ENCODE measurements at places on chromosomes 7 and 10. TPM values are rescaled to one million over a fixed set of nuclear protein-coding genes. Genes with fewer than 3 reads are reported as not detected.
A peak's percentile ranks its signal among the peaks of the same experiment; 100 is the strongest.

The PDGFA gene
- 20.1 TPM for total RNA-seq

The MMRN2 gene
- total RNA-seq, result 1.5 TPM

The PVRIG gene
- not detected for total RNA-seq

The TFPI2 gene
- total RNA-seq, result not detected

The NUTM2E gene
- total RNA-seq, result 0.12 TPM

The CRTAC1 gene
- not detected for total RNA-seq

The TMEM196 gene
- not detected for total RNA-seq

The MCM7 gene
- 67.8 TPM for total RNA-seq

- no peak for DNase-seq
Measured at GRCh38 chr7:65475734-65476319, 102.2 kb downstream of the ZNF92 start.

GRCh38 chr7:156881679-156882078 is 11.3 kb downstream of the LMBR1 start:
- DNase-seq, result no peak

DNA sequence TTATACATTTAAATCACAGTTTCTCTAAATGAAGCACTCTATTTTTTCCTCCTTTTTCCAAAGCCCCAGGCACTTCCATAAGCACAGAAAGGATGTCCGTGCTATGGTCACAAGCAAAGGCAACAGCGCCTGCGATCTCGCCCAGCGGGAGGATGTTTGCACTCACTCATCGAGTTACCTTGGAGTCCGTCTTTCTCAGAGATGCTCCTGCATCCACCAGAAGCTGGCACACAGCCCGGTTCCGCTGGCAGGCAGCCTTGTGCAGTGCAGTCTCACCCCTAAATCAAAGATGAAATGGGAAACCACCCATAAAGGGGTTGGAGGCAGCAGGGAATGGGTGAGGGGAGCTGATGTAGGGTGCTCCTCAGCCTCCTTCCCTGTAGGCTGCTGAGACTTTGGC is 51.9 kb upstream of the PTN start:
- DNase-seq, result no peak

DNA sequence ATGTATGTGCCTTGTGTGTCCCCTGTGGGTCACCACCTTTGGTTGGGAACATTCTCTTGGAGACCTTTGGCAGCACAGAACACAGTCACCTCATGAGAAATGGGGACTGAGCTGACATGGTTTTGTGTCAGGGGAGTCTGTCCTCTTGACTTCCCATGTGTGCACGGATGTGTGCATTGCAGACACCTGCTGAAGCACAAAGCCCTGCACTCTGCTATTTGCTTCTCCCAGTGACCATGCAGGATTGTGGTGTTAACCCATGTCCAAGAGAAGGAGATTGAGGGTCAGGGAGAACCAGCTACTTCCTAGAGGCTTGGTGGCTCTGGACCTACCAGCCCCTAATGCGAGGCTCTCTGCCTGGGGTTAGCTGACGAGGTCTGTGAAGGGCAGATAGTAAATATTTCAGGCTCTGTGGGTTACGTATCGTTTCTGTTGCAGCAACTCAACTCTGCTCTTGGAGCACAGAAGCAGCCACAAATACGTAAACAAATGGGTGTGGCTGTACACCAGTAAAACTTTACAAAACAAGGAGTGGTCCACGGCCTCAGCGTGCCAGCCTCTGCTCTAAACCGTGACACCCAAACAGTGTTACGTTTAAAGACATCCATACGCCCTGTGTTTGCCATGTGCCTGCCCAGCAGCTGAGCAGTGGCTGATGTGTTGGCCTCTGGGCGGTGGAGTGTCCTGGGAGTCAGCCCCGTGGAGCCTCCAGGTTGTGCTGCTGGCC is 51.7 kb downstream of the ADCY1 start:
- DNase-seq, result no peak

DNA sequence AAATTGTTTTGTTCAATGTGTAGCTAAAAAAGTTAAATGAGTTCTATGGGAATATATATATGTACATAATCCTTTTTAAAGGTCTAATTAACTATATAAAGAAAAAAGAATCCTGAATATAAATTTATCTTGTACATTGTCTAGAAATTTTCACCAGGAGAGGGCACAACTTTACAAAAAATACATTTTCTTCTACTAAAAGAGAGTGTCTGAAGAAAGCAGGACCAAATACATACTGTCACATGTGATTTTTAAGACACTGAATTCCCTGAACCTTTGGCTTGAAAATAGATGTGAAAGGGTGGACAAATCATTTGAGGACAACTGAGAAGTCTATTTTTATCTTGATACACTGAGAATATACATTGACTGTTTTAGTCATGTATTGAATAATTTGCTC is 204.3 kb downstream of the DGKB start:
- no peak for DNase-seq

DNA sequence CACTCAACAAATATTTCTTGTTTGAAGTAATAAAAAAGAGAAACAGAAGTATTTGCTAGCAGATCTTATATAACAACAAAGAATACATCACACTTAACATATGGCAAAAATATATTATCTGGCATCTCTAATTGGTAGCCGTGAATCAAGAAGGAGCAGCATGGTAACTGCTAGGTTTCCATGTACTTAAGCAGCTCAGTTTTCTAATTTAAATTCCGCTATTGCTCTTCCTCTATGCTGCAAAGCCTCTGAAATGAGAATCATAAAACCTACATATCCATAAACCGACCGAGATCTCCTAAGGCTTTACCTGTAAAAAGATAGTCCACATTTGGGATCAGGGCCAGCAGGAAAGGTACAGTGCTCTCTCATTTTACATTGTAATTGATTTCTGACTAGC is 76.6 kb upstream of the PTPRZ1 start:
- no peak for DNase-seq

GRCh38 chr7:37336259-37336658 is 112.4 kb downstream of the ELMO1 start:
- DNase-seq, result no peak

DNA sequence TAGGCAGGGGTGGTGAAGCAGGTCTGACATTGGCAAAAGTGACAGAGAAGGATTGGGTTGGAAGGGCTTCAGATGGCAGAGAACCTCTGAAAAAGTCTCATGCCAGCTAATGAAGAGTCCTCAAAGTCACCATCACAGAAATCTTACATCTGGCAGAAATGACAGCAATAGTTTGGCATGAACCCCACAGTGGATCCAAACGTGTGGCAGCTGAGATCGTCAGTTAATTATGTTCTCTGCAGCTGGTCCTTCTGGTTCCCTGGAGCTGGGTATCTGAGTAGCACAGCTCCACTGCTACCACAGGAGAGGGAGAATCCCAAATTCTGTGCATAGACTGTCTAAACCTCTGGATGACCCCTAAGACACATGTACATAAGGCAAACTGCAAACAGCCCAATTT is 73.4 kb downstream of the ALOX5 start:
- no peak for DNase-seq

DNA sequence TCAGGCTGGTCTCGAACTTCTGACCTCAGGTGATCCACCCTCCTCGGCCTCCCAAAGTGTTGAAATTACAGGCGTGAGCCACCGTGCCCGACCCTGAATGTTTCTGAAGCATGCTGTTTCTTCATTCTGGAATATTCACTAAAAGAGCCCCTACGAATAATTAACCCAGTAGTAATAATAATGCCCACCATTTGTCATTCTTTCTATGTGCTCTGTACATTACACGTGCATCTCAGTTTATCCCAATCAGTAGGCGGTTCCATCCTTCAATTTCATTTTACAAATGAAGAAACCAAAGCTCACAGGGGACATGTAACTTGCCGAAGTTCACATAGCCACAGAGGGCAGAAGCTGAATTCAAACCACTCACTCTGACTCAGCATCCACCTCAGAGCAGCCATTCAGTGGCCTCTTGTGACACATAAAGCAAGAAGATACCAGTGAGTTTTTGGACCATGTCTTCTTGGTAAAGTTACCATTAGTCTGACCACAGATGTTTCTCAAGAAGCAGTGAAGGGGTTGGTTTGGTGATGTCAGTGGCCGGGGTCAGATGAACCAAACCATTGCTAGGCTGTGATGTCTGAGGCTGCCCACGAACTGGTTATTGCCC is 71.9 kb upstream of the DUSP5 start:
- DNase-seq, result peak; percentile 64

DNA sequence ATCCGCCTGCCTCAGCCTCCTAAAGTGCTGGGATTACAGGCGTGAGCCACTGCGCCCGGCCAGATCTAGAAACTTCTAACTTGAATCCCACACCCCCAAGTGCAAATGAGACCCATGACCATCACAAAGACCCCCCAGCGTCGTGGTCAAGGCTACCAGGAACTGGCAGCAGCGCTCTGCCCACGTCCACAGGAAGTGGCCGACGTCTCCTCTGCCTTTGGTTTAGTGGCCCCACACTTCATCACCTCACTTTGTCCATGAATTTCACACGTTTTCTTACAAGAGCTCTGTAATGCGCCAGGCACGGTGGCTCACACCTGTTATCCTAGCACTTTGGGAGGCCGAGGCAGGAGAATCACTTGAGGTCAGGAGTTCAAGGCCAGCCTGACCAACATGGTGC is 53.5 kb upstream of the TNRC18 start:
- DNase-seq, result no peak

DNA sequence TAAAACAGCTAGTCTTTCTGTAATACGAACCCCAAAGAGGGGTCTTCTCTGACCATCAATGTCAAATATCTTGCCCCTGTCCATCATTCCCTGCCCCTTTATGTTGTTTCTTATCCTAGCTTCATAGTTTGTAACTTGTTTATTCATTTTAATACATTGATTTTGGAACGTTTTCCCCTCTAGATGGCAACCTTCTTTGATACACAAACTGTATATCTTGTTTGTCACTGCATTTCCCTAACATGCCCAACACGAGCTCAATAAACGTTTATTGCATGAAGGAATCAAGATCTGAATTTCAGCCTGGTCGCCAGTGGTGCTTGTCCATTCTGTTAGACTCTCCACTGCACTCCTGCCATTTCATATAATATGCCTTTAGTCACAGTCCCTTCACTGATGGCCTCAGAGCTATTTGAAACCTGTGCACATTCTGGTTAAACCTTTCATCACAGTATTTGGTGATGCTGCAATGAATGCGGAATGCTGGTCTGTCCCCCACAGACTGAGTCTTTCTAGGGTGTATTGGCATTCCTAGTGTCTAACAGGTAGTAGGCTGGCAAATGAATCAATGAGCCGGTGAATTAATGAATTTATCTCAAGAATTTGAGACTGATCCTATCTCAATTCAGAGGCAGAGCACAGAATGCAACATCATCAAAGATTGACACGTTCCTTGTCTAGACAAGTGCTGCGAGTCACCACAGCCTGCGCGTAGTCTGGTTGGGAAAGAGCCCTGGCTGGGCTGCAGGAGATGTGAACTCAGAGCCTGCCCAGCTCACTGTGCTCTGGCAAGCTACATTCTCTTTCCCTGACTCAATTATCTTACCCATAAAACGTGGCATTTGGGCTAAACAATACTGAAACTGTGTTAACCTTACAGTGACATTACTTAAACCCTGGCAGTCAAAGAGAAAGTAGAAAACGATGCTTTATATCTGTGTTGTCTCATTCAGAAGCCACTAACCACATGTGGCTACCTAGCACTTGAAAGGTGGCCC is 55.2 kb upstream of the FRMD4A start:
- peak; percentile 72 for DNase-seq

DNA sequence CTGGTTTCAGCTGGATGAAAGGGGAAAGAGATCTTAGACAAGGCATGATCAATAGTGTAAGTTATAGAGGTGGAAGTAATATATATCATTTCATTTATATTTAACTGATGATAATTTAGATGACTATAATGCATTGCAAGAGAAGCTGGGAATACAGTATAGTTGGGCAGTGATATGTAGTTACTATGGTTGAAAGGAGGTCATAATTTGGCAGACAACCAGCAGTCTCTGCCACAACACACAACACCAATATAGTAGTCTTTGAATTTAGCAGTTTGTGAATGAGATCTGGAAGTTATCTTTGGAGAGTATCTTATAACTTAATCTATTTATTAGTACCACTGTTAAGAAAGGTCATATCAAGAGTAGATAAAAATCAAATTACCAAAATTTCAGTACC is 39.9 kb downstream of the TAX1BP1 start:
- DNase-seq, result no peak

DNA sequence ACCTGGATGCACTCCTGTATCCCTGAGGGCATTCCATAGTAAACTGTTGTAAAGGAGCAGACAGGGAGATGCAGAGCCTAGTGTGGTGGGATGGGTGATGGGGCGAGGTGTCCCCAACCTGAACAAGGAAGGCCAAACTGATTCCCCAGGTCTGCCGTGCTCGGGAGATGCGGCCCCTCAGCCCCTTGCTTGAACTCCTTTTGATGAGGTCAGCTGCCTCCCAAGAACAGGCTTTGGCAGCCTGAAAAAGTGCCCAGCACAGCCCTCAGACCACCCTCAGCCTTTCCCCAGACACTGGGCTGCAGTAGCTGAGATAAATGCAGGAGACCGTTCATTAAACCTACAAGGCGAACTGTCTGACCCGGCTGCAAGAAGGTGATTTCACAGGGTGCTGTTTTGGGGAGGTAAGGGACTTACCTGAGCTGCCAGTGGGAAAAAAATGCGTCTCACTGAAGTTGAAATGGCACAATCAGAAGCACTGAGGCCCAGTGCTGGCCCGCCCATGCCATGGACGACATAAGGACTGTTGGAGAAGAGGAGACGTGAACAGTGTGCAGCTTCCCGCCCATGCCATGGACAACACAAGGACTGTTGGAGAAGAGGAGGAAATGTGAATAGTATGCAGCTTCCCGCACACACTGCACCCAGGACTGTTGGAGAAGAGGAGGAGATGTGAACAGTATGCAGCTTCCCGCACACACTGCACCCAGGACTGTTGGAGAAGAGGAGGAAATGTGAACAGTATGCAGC is 148.4 kb upstream of the FAM20C start:
- DNase-seq, result no peak

- DNase-seq, result no peak
Measured at GRCh38 chr10:118968482-118968881, 61.0 kb upstream of the NANOS1 start.

DNA sequence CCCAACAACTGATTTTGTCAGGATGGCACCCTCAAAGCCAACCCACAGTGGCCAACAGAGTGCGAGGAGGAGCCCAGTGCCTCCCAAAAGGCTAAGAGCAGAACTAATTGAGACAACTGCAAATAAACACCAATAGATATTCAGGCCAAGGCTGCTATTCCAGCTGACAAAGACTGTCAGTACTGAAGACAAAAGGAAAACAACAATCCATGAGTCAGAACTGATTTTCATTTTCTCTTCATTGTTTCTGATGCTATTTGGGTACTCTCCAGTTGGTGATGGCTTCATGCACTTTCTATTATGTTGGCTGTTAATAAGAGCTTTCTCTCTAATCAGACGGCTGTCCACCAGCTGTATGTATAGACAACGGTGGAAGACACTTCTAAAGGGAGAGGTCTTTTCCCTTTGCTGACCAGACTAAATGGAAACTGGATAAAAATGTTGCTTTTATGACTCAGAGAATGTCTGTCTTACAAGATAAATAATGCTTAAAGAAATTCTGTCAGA is 515.9 kb downstream of the PARD3 start:
- peak; percentile 26 for DNase-seq

GRCh38 chr7:131285556-131285955 is 42.1 kb upstream of the MKLN1 start:
- DNase-seq, result no peak

- no peak for DNase-seq
Measured at GRCh38 chr10:32217216-32217615, 129.7 kb downstream of the EPC1 start.

- peak; percentile 71 for DNase-seq
Measured at GRCh38 chr10:90751107-90751997, 106.5 kb downstream of the HTR7 start.
